ENCODE measurements at places on chromosomes 6 and 20.

- DNase-seq: no peak
These were observed 417.7 kb upstream of the JAG1 start for GRCh38 chr20:11091511-11091910.

DNA sequence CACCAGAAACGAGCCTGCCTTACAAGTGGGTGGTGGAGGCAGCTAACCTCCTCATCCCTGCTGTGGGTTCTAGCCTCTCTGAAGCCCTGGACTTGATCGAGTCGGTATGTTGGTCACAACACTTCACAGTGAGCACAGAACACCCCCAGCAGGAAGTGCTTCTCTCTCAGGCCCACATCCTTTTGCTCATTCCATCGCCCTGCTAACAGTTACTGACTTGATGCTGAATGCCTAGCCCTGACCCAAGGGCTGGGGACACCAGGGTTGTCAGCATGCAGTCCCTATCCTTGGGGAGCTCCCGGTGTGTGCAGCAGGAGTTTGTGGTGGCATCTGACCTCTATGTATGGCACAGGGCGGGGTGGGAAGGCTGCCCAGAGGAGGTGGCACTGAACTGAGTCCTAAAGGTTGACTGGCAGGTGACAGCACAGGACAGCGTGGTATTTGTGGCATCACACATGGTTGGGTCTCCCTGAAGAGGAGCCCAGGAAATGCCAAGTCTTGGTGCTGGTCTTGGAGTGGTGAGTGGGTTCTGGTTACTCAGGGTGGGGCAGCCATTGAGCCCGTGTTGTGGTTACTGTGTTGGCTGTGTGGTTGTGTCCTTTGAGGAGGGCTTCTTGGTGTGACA is 26.7 kb downstream of the GTSF1L start:
- no peak for DNase-seq

DNA sequence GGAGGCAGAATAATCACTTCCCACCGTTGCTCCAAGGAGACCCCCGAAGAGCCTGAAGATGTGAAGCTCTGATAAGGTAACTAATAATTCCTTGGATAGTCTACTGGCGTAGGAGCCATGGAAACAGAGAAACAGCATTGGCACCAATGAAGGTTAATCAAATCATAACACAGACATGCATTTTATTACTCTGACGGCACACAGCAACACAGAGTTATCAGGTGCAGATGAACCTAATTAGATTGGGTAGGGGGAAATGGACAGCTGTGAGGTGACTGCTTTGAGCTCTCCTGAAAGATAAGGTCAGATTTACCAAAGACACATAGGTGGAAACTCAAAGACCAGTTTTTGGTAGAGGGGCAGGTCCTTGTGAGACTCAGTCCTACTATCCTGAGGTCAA is 544.0 kb upstream of the AGPAT4 start:
- DNase-seq: no peak

- DNase-seq: no peak
These were observed 77.0 kb downstream of the SULF2 start for GRCh38 chr20:47708140-47708807.

DNA sequence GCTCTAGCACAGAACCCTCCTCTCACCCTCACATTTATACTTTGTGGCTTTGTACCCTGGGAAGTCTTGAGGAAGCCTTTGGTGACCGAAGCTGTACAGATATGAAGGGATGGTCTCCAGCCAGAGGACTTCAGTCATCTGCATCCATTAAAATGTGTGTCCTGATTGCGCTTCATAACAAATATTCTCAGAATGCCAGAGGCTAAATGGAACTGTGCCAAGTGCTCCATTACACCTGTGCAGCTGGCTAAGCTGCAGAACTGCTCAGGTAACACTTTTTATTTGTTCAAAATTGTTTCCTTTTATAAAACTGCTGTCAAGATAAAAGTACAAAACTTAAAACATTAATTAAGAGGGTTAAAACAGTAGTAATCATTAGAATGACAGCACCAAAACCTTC is 22.3 kb downstream of the TPBG start:
- DNase-seq: no peak

GRCh38 chr6:111967131-111967530 is 86.8 kb upstream of the CCN6 start:
- no peak for DNase-seq

DNA sequence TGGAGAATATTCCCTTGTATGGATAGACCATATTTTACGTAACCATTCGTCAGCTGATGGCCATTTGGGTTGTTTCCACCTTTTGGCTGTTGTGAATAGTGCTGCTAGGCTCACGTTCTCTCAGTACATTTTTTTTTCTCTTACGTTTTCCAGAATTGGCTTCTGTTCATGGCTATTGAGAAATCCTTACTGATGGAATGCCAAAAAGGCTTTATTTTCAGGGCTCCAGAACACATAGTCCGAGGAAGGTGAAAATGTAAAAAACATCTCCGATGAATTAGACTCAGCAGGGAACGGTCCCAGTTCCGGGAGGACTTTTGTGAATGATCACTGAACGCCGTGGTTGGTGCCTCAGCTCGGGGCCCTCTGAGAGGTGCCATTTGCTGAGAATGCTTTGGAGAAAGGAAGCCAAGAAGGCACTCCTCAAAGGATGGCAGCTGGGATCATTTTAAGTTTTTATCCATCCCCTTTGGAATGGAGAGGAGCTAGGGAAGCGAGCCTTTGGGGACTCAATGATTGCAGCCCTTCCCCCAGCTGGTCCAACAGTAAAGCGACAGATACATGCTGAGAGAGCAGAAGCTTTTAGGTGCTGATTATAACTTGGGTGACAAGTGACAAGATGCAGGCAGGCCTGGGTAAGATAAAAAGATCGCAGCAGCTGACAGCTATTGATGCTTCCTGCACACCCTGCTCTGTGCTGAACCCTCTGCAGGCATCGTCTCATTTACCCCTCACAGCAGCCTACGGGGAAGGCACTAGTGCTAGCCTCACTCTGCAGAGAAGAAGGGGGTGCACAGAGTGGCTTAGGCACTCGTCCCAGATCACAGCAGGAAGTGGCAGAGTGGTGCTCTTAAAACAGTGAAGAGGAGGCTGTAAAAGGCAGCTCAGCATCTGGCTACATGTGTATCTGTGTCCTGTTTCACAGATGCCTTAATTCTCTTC is 133.4 kb upstream of the KCNG1 start:
- no peak for DNase-seq

- DNase-seq: no peak
These were observed 1050.0 kb downstream of the EPHA7 start for GRCh38 chr6:92369309-92369708.

- DNase-seq: no peak
These were observed 148.7 kb upstream of the NEDD9 start for GRCh38 chr6:11380969-11381744.

GRCh38 chr20:60035-60918 is 27.2 kb upstream of the DEFB125 start:
- no peak for DNase-seq

- DNase-seq: no peak
These were observed 4.2 kb upstream of the BLCAP start for GRCh38 chr20:37531856-37532255.

DNA sequence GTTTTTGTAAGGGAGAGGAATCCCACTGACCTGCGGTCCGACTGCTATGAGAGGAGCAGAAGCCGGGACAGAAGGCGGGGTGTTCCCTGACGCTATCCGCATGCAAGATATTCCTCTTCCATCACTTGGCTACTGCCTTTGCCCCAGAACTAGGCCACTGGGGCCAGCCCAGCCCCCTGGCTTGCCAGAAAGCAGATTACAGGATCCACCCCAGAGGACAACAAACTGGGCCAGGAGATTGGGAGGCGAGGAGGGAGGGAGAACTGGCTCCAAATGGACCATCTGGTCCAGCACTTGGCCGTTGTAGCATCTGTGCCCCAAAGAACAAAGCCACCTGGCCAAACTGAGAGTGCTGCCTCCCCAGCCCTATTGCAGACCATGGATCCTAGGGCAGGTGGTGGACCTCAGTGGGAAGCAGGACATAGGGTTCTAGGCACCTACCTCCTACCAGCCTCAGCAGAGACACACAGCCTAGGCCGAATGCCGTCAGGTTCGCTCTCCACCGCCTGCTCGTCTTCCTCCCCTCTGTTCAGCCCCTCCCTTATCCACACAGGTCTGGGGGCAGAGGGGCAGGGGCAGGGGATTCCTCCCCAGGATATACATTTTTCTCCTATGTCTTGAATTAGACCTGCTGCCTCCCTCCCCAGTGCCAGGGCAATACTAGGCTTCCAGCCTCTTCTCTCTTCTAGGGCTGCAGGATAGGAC is 4.0 kb downstream of the MDGA1 start:
- DNase-seq: no peak

- DNase-seq: peak; percentile 27
These were observed 48.1 kb downstream of the HLA-DPB1 start for GRCh38 chr6:33123732-33124524.

DNA sequence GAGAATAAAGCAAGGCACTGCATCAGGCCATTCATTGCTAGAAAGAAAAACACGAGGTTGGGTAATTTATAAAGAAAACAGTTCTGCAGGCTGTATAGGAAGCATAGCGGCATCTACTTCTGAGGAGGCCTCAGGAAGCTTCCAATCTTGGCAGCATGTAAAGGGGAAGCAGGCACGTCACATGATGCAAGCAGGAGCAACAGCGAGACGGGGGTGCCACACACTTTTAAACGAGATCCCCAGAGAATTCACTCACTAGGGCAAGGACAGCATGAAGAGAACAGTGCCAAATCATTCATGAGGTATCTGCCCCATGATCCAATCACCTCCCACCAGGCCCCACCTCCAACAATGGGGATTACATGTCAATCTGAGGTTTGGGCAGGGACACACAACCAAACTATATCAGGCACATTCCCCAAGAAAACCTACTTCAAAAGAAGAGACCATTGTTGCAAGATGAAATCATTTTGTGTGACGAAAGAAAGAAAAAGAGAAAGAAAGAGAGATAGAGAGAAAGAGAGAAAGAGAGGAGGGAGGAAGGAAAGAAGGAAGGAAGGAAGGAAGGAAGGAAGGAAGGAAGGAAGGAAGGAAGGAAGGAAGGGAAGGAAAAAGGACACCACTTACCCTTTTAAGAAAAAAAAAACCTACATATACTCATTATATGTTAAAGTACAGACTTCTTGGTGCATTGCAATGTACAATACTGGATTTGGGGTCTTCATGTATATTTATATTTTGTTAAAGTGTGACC is 95.9 kb upstream of the PLEKHG1 start:
- DNase-seq: no peak

GRCh38 chr6:134819236-134819635 is 130.7 kb downstream of the ALDH8A1 start:
- no peak for DNase-seq

- no peak for DNase-seq
These were observed 51.9 kb upstream of the XRN2 start for GRCh38 chr20:21251278-21251677.

DNA sequence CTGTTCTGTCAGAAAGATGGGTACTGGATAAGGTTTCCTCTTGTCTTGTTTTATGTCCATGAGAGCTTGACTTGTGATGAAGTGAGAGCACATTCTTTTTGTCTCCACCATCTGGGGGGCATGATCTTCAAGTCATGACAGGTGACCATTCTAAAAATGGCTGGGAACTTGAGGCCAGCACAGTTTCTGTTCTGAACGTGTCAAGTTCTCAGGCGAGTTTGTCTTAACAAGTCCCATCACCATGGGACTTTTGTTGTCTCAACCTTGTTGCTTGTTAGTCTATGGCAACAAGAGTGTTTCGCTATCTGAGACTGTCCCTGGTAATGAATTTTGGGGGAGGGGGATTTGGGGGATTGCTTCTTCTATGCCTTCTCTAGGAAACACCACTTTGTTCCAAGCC is 25.6 kb upstream of the ENPP4 start:
- DNase-seq: no peak

DNA sequence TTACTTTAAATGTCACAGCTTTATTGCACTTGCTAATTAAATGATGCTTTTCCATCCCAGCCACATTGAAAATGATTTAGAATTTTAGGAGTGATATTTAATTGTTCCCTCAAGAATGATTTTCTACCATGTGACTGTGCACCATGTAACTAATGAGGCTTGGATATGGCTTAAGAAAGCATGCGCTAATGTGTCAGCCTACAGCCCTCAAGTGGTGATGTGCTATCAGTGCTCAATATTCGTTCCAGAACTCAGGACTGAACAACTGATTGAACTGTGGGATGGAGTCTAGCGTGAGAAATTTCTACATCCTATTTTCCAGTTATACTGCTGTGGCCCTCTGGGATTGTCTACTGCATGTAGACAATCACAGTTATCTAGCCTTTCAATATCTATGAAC is 71.5 kb downstream of the PKIB start:
- no peak for DNase-seq

- DNase-seq: no peak
These were observed 308.5 kb downstream of the CLIC5 start for GRCh38 chr6:45707176-45707575.

- DNase-seq: no peak
These were observed 2.6 kb upstream of the MOCS1 start for GRCh38 chr6:39936857-39937256.

- DNase-seq: no peak
These were observed 15.7 kb upstream of the MRAP2 start for GRCh38 chr6:84017709-84018452.

GRCh38 chr6:123629258-123629941 is 7.3 kb downstream of the TRDN start:
- no peak for DNase-seq

GRCh38 chr6:154358019-154358545 is 1.5 kb upstream of the IPCEF1 start:
- DNase-seq: no peak

Measured in DND-41 (cell line).